ENCODE measurements at places on chromosomes 6 and 20. TPM values are rescaled to one million over a fixed set of nuclear protein-coding genes. Genes with fewer than 3 reads are reported as not detected.

The ECT2L gene
- 0.09 TPM for total RNA-seq

The KCNK17 gene
- not detected for total RNA-seq

The BMP6 gene
- 0.77 TPM for total RNA-seq

The CYP39A1 gene
- total RNA-seq: 2.2 TPM

The SAMD5 gene
- total RNA-seq: 0.26 TPM

The LY6G5C gene
- 0.09 TPM for total RNA-seq

The MED23 gene
- 23.0 TPM for total RNA-seq

The SLC17A1 gene
- total RNA-seq: not detected

Data from bronchial smooth muscle cell (primary cell).